Ureter (tissue), 1 donor: ENCODE measurements at places on chromosomes 12 and 14. TPM values are rescaled to one million over a fixed set of nuclear protein-coding genes. Genes with fewer than 3 reads are reported as not detected.

- DNase-seq = no peak
Measured at GRCh38 chr12:130014485-130014807, 110.6 kb upstream of the TMEM132D start.

TMPRSS12 gene
- not detected for total RNA-seq

GRCh38 chr12:112998987-112999767, 20.9 kb downstream of the OAS2 start:
- no peak for DNase-seq

VRTN gene
- total RNA-seq = not detected

GLI1 gene
- 4.2 TPM for total RNA-seq

BIN2 gene
- total RNA-seq = 5.0 TPM

DNA sequence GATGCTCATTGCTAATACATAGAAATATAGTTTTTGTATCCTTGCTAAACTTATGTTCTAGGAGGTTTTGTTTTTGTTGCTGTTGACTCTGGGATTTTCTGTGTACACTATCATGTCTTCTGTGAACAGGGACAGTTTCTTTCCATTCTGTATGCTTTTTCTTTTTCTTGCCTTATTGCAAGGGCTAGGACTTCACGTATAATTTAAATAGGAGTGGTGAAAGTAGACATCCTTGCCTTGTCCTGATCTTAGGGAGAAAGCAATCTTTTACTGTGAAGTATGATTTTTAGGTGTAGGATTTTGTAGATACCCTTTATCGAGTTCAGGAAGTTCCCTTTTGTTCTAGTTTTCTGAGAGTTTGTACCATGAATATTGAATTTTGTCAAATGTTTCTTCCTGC, 1.5 kb upstream of the EIF2B2 start:
- no peak for DNase-seq

GRCh38 chr12:46523863-46524770, 151.5 kb upstream of the SLC38A2 start:
- no peak for DNase-seq

DNA sequence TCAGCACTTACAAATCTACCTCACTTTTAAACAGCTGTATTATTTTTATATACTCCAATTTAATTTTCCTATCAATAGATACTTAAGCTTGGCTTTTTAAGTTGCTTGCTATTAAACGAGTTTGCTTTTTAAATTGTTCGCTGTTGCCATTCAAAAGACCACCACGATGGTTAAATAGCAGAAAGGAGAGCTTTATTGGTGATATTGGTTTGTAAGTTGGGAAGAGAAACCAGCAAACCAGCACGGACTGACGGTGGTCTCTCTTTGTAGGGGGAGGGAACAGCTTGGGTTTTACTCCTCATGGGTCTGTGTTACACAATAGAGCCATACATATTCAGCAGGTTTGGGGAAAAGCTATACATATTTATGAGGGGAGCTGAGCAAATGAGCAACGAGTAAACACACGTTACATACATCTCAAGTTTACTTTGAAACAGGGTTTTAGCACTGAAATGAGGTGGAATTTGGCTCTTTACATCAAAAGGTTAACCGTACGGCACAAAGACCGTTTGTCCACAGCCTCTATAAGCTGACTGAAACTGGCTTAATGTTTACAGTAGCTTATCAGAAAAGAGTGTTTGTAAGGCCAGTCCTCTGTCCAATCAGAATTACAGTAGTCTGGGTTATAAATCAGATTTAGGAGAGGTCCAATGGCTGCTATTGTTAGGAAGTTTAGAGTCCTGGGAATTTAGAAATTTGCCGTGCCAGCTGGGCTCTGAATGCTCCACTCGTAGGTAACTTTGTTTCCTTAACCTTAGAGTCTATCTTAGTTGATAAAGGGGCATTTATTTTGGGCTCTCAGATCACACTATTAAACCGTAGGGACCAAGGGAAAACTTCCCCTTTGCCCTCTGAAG, 69.7 kb upstream of the DHRS4 start:
- DNase-seq = no peak

DNA sequence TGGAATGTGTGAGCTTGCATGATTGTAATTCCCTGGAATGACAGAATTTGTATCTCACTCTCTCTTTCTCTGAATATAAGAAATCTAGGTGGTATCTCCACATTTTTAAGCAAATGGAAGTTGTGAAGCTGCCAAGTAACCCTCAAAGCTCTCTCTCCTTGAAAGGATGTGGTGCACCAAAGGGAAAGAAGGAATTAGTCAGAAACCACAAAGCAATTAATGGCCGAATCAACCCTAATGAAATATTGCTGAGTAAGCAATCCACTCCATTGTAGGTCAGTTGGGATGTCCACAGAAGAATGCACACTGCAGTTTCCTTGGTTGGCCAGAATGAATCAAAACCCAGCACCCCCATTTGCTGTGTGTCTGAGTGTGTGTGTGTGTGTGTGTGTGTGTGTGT, 153.5 kb downstream of the KCNA5 start:
- no peak for DNase-seq

DNA sequence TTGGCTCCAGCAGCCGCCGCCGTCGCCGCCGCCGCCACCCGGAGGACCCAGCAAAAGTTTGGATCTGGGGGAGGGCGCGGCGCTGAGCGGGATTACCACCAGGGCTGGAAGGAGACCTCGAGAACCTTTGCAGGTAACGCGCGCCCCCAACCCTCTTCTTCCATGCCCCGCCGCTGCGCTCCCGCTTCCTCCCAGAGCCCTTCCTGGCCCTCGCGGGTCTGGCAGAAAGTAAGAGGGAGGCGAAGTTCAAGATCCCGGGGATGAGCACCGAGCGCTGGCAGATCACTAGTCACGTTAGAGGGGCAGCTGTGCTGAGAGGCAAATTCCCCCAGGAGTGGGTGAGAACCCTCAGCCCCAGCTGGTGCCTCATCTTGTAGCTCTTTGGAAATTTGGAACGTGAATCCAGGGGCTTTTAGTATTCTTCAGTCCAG, 3.9 kb downstream of the FLRT2 start:
- DNase-seq = no peak

- no peak for DNase-seq
Measured at GRCh38 chr12:95073698-95074520, 491 bp upstream of the NR2C1 start.
